ENCODE measurements at places on chromosomes 5 and 9. TPM values are rescaled to one million over a fixed set of nuclear protein-coding genes. Genes with fewer than 3 reads are reported as not detected.

DNA sequence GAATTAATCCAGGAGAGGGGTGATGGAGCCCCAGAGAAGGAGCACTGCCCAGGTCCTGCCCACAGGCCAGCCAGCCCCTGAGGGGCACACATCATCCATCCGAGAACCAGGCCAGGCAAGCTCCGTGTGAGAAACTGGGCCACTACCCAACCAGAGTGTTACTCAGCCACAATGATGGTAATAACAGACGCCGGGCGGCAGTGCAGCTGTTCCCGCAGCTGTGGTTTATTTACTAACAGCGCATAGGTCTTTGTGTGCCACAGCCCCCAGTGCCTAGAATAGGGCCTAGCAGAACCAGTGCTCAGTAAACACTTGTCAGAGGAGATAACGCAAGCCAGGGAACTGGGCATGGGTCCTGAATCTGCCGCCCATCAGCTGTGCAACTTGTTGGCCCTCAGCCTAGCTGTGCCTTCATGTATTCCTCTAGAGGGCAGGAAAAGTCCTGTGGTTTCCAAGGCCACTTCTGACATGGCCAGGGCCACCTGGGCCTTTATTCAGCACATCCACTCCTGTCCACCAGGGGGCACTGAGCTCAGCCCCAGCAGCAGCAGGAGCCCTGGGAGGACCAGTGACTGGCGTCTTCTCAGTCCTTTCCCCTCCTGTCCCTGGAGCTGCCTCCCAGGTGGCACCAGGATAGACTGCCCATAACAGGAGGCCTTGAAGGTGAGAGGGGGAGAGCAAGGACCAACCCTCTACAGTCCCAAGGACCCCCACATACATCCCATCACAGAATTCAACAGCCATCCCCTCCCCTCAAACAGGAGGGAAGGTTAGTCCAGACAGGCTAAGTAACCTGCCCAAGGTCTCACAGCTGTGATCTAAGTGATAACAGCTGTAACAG, 2.1 kb downstream of the MXD3 start:
- no peak for DNase-seq

GRCh38 chr5:167245868-167246267, 1045.6 kb upstream of the WWC1 start:
- no peak for DNase-seq

DNA sequence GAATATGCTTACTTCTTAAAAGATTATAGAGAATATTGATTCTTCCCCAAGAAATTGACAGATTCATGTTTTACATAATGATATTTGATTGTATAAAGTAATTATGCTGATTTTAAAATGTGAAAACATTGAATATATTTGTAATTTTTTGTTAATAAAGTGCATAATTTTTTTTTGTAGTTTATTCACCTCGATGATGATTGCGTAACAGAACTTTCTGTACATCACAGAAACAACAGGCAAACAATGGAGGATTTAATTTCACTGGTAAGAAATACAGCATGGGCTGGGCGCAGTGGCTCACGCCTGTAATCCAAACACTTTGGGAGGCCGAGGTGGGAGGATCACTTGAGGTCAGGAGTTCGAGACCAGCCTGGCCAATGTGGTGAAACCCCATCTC, 70.1 kb downstream of the MELK start:
- DNase-seq = no peak

GRCh38 chr9:89435071-89435823, 62.7 kb downstream of the SEMA4D start:
- no peak for DNase-seq

DNA sequence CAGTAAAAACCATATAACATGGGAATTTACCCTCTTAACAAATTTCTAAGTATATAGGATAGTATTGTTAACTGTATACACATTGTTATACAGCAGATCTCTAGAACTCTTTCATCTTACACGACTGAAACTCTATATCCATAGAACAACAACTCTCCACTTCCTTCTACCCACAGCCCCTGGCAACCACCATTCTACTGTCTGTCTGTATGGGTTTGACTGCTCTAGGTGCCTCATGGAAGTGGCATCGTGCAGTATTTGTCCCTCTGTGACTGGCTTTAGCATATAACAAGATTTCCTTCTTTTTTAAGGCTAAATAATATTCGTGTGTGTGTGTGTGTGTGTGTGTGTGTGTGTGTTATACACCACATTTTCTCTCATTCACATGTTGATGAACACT, 100.7 kb downstream of the ZNF462 start:
- no peak for DNase-seq

- DNase-seq = no peak
Measured at GRCh38 chr9:93085676-93086075, 10.3 kb upstream of the CARD19 start.

- no peak for DNase-seq
Measured at GRCh38 chr5:172098883-172099282, 89.1 kb downstream of the STK10 start.

GRCh38 chr9:24498632-24499031, 47.1 kb downstream of the IZUMO3 start:
- no peak for DNase-seq

FAM78A gene
- total RNA-seq = 0.32 TPM

DNA sequence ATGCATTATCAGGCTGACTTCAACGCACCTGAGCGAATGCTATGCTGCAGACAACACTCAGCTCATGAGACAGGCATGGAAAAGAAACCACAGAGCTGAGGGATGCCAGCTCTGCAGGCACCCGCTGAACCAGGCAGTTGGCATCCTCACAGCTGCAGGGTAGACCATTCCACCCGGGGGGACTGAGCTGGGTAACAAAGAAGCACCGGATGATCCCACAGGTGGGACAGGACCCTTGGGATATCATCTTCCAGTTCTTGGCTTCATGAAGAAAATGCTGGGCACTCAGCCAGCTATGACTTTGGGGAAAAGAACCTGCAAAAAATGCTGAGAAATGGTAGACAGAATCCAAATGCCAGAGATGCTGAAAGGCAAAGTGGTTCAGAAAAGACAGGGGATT, 9.6 kb downstream of the EPB41L4B start:
- no peak for DNase-seq

DNA sequence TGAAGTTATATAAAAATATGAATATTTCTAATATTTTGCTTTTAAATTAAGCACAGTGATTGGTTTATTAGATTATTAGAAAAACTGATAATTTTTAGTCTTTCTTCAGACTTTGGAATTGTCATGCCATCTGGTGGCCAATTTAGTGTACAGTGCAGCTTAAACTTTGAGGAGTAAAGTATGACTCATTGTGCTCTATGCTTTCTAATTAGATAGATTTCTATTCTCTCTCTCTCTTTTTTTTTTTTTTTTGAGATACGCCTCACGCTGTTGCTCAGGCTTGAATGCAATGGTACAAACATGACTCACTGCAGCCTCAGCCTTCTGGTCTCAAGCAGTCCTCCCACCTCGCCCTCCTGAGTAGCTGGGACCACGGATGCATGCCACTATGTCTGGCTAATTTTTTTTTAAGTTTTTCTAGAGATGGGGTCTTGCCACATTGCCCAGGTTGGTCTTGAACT, 42.1 kb upstream of the GPR21 start:
- peak; percentile 75 for DNase-seq

- DNase-seq = no peak
Measured at GRCh38 chr5:121780406-121780805, 71.3 kb upstream of the FTMT start.

C8G gene
- total RNA-seq = 0.25 TPM

DNA sequence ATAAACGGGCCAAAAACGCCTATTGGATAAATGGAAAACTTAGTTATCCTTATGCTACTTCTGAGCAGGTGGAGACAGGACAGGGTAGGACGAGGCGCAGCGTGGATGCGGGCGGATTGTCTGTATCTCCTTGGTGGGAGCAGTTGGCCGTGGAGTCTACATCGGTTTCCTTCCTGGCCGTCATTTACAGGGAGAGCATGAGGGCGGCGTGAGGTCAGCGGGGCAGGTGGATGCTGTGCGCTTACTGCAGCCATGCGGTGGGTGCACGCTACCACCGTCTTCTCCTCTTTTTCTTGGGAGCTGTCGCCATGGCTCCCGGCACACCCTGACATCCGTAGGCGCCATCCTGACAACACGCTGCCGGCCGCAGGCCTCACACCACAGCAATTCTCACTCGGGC, 121.3 kb downstream of the ADAMTS2 start:
- no peak for DNase-seq

Data from foreskin keratinocyte (primary cell).